Karpas-422 (cell line): ENCODE measurements at places on chromosomes 1 and 21. TPM values are rescaled to one million over a fixed set of nuclear protein-coding genes. Genes with fewer than 3 reads are reported as not detected.
A peak's percentile ranks its signal among the peaks of the same experiment; 100 is the strongest.

- H3K4me3 ChIP-seq: no peak overlapping the region
- H3K27ac ChIP-seq: no peak overlapping the region
- H3K36me3 ChIP-seq: peaks cover 4% of the 10 kb centered on the region; the same call in 1 of the 2 replicates
- H3K27me3 ChIP-seq: no peaks in the 10 kb centered on the region
- DNase-seq: no peak
These were observed 411 bp downstream of the FAM229A start for GRCh38 chr1:32361674-32362473.

Gene LCE2C
- not detected in 2 replicates for total RNA-seq

Gene FNBP1L
- total RNA-seq: 0.04 and 0.41 TPM in 2 replicates

DNA sequence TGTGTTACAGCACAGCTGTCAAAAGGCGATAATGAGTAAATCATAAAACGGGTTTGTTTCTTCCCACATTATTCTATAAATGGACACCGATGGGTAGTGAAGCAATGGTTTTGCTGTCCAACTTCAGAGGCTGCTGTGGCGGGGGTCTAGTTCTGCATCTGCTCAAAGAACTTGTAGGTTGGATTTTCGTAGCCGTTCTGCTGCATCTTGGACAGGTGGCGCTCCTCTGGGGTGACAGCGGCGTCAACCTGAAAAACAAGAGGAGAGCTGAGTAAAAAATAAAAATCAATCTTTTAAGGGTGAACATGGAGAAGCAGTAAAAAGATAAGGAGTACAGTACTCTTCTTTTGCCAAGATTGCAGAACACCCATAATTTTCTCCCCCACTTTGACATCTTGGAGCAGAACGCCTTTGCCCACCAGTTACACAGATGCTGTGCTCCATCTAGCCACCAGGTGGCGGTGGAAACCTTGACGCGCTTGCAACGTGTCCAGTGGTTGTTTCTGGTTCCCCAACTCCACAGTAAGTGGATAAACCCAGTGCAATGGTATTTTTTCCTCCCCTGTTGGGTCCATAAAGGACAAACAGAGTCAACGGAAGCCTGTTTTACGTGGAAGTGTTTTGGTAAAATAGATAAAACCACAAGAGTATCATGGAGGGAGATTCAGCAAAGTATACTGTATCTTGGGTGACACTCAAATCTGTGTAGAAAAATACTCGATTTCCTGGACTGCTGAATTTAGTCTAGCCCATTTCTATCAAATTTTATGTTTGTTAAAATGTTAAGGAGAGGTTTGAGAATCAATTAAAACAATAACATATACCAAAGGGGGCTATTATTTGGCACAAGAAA is 147.0 kb downstream of the GABPA start:
- DNase-seq: peak; percentile 82
- no peaks in the 10 kb centered on the region for H3K4me1 ChIP-seq
- no peaks in the 10 kb centered on the region for H3K36me3 ChIP-seq
- H3K4me3 ChIP-seq: no peak overlapping the region

Gene RBM34
- 39.3 and 45.1 TPM in 2 replicates for total RNA-seq

DNA sequence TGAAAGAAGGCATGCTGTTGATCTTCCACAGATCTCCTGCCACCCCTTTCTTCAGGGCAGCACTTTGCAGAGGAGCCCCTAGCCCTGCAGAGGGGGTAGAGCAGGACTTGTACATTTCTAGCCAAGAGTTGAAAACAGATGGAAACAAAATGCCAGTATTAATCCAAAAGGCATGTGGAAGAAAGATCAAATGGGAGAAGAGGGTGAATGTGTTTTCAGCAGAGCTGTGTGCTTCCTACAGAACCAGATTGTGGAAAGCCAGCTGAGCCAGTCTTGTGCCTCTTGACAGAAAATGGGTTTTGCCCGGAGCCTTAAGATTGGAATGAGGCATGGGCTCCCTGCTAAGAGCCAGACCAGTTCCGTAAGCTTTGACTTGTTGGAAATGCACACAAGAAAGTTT is 105.2 kb upstream of the TSPAN2 start:
- H3K27me3 ChIP-seq: no peaks in the 10 kb centered on the region
- no peak for DNase-seq
- H3K27ac ChIP-seq: no peak overlapping the region
- no peak overlapping the region for H3K4me3 ChIP-seq

Gene GPR161
- 1.2 and 1.6 TPM in 2 replicates for total RNA-seq

- H3K36me3 ChIP-seq: no peaks in the 10 kb centered on the region
- H3K4me3 ChIP-seq: no peak overlapping the region
- H3K4me1 ChIP-seq: no peaks in the 10 kb centered on the region
These were observed 213.9 kb downstream of the SEC16B start for GRCh38 chr1:177755851-177756560.

GRCh38 chr1:84121360-84121759 is 22.7 kb upstream of the PRKACB start:
- no peaks in the 10 kb centered on the region for H3K36me3 ChIP-seq
- DNase-seq: no peak
- no peak overlapping the region for H3K27ac ChIP-seq
- H3K27me3 ChIP-seq: no peaks in the 10 kb centered on the region

DNA sequence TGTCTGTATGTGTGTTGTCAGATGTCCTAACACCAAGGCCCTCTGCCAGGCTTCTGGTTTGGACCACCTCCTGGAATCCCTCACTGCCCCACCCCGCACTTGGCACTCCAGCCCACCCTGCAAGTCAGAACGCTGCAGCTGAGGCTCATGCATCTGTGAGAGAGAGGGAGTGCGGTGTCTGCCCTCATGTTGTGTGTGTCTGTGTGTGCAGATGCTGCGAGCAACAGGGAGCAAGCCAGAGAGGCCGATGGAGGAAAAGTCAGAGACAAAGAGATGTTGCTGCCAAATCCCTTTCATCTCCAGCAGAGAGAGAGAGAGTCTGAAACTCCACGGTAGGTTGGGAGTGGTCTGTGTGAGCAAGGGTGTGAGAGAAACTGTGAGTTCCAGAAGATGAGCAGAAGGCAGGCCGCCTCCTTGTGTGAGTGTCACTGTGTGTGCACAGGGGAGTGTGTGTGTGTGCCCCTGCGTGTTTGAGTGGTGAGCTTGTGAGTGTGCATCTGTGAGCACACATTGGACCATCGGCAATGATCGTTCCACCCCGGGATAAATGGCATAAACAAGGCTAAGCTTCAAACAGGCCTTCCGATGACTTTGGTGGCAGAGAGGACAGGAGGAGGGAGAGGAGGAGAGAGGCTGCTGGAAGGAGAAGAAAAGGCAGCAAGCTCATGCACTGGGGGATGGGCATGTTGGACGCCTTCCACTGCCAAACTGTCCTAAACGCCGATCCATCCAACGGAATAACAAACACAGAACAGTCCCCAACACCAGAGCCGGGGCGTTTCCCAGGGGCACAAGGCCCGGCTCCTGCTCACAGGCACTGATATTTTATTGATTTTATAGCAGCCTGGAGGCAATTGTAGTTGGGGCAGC is 99.2 kb upstream of the GRIK3 start:
- H3K27me3 ChIP-seq: no peaks in the 10 kb centered on the region
- H3K4me3 ChIP-seq: no peak overlapping the region

GRCh38 chr21:32605469-32605868 is 6.7 kb downstream of the CFAP298 start:
- no peak for DNase-seq
- H3K27me3 ChIP-seq: no peaks in the 10 kb centered on the region
- no peak overlapping the region for H3K4me3 ChIP-seq

DNA sequence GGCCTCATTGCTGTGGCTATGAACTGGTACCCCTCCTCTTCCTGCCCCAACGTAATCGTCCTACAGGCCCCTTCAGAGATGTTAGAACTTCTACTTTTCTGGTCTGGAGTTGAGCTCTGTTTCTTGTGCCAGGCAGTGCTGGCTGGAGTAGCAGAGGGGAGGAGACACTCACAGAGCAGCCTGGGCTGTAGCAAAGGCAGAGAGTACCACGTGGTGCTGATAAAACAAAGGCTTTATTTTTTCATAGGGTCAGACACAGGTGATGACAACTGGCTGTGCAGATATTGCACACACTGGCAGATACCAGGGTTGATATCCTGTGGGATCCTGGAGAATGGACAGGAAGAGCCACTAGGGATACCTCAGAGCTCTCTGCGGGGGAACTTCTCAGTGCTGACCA is 23.2 kb downstream of the CRCT1 start:
- no peak for DNase-seq
- no peak overlapping the region for H3K4me3 ChIP-seq
- no peaks in the 10 kb centered on the region for H3K27me3 ChIP-seq

- DNase-seq: no peak
- H3K27ac ChIP-seq: no peak overlapping the region
- H3K36me3 ChIP-seq: peaks cover 69% of the 10 kb centered on the region
- H3K4me3 ChIP-seq: no peak overlapping the region
These were observed 17.2 kb downstream of the TPM3 start for GRCh38 chr1:154174654-154175053.
